ENCODE measurements at places on chromosomes 12 and 14.

GRCh38 chr14:100536121-100536510 is 51.1 kb downstream of the BEGAIN start:
- DNase-seq = no peak

GRCh38 chr12:112901271-112901670 is 5.5 kb upstream of the OAS1 start:
- no peak for DNase-seq

DNA sequence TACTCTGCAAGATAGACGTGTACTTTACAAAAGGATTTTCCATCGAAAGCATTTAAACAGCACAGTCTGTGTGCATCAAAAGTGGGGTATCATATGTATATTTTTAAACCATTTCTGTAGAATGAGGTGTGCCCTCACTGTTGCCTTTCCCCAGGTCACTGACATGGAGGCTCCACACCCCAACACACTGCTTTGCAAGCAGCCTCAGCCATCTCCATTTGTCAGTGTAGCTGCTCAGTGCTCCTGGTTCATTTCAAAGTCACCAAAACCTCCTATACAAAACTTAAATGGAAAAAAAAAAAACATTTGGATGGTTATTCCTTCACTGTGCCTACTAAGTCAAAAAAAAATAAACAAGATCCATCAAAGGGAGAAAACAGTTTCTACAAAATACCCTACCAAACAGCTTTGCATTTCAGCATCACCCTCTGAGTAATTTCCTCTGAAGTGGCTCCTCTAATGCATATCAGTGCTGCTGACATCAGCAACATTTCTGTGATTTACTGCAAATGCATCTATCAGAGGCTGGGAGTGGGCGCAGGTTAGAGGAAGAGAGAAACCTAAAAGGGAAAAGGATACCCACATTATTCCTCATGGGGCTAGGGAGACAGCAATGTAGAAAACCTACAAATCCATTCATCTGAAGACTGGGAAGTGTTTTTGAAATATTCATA is 46.0 kb downstream of the KCNK10 start:
- no peak for DNase-seq

- DNase-seq = no peak
Observed at GRCh38 chr12:115968211-115968610, 309.3 kb downstream of the MED13L start.

DNA sequence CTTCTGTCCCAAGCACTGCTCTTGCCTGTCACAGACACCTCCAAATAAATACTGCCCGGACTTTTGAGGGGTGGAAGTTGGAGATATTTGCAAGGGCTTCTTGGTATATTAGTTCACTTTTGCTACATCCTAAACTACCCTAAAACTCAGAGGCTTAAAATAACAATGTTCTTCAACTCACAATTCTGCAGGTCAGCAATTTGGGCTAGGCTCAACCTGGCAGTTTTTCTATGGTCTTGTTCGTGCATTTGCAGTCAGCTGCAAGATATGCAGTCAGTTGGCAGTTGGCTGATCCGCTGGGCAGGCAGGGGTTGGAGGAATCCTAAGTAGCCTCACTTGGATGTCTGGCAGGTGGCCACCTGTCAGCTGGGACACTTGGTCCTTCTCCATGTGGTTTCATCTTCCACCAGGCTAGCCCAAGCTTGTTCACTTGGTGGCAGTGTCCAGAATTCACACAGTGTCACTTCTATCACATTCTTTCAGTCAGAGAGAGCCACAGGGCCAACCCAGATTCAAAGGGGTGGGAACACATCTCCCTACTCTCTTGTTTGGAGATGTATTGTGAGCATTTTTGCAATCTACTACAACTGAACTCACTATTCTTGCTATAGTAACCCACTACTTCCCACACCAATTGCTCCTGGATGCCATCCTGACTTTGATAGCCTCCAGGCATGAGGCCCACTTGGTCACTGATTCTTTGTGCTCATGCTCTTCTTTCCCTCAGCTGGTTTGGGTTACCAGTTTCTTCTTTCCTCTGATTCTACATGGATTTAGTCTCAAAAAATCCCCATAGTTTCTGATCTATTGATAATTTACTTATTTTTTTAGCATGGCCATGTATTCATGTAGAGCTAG is 27.8 kb upstream of the CAPRIN2 start:
- DNase-seq = no peak

DNA sequence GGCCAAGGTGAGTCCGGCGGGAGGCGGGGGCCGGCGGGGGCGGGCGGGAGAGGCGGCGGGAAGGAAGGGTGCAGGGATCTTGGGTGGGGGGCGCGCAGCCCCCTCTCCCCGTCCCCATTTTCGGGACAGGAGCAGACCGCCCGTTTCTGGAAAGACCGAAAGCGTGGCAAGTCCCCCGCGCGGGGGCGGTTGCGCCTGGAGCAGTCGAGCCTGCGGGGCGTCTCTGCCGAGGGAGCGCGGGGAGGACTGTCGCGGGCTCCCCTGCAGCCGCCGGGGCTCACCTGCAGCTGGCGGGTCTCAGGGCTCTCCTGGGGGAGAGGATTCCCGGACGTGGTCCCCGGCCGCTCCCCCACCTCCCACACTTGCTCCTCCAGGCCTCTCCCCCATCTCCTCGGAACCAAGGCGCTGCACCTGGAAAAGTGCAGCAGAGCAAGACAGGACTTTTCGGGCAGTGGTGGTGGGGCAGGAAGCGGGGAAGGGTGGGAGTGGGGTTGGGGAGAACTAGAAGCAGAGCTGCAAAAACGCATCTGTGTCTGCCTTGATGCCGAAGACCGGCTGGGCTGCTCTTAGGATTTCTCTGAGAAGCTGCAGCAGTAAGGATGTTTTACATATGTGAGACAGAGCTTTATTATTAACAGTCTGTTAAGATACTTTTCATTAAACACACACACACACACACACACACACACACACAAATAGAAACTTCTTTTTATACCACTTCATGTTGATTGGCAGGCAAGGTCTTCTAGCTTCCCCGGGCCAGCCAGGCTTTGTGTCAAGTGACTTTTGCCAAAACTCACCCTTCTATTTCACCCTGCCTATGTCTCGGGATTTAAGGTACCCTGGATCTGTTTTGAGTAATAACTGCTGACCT is 677 bp downstream of the C12orf75 start:
- peak; percentile 11 for DNase-seq

DNA sequence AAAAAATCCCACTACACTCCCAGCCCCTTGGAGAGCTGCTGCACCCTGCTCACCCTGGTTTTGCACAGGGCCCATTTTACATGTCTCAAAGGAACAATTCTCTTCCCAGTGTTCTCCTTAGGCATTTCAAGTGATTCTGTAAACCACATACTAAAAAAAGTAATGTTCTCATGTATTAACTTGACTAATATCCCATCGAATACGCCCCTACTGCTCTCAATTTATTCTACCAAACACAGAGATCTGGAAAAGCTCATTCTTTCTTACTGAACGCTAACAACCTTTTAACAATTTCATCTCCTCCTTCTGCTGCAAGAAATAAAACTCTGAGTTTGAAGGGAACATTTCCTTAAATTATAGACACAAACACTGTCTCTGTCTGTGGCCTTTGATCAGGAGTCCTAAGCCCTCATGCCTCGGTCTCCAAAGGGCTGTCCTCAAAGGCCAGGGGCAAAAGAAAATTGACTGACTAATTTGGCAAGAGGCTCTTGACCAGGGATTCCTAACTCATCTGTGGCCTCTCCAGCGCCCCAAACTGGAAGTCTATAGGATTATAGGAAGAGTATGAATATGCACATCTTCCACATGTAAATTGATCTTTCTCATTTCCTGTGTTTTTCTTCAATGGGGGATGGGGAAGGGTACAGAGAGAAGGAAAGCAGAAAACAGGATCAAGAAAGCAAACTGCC is 17.1 kb upstream of the TSPAN11 start:
- no peak for DNase-seq

- no peak for DNase-seq
Observed at GRCh38 chr14:103705504-103706284, 9.6 kb downstream of the XRCC3 start.

DNA sequence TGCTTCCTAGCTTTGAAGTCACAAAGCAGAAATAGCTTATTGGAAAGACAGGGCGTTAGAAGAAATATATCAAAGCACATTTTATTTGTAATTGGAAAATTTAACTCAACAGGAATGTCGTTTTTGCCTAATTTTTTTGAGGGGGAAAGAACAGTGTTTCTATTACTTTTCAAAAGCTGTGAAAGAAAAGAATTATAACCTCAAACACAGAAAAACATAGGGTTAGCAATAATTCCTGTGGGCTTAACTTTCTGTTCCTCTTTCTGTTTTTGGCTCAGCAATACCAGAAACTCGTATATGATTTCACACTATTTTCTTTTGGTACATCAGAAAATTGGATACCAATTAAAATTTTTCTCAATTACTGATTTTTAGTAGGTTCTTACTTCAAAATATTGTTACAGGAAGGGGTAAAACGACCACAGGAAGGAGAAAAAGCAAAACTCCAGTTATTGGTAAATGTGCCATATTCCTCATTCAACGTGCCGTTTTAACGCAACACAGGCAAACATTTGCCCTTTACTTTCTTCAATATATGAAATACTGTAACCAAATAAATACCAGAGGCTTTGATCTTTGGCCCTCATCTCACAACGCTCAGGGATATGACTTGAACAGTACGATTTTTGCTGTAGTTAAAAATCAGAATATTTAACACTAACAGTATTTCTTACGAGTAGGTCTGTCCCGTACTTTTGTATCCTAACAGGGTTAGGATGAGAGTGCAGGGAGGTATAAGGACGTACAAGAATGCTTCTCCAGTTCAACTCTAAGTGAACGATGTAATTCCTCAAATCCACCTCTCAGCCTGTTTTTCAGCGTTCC is 1.3 kb upstream of the RNU6-7 start:
- DNase-seq = no peak

DNA sequence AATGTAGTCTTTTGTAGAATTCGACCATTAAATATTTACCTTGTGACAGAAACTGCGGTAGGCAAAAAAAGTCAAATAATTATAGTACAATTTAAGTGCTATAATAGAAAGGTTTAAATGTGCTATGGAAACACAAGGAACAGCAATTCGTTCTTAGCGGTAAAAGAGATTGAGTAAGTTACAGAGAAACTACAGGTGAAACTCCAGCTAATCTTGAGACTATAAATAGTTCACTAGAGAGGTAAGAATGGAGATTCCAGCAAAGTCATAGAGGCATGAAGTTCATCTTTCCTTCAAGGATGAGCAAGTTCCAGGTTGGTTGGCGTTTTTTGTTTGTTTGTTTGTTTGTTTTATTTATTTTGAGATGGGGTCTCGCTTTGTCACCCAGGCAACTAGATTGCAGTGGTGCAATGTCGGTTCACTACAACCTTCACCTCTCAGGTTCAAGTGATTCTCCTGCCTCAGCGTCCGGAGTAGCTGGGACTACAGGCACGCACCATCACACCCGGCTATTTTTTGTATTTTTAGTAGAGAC is 878 bp upstream of the R3HDM2 start:
- no peak for DNase-seq

- no peak for DNase-seq
Observed at GRCh38 chr14:74955229-74956026, at the start of gene PGF. PGF (minus strand) TSS chr14:74955597; CDS start chr14:74955242, 355 bp downstream.

Measured in stimulated activated naive CD4-positive, alpha-beta T cell treated with Interleukin-2 at 50 U/mL for 16 hours (primary cell).